ENCODE measurements at places on chromosomes 1 and 21. TPM values are rescaled to one million over a fixed set of nuclear protein-coding genes. Genes with fewer than 3 reads are reported as not detected.

GRCh38 chr1:153387001-153387400 lies 3.9 kb downstream of the S100A8 start:
- no peak overlapping the region for H3K27ac ChIP-seq
- H3K36me3 ChIP-seq: no peaks in the 10 kb centered on the region
- no peaks in the 10 kb centered on the region for H3K27me3 ChIP-seq
- peaks cover 8% of the 10 kb centered on the region for H3K4me1 ChIP-seq

- H3K36me3 ChIP-seq: peaks cover 19% of the 10 kb centered on the region
- peak overlapping the region; percentile 34 for H3K4me3 ChIP-seq
- H3K27ac ChIP-seq: peak overlapping the region; percentile 36
- H3K4me1 ChIP-seq: peaks cover 22% of the 10 kb centered on the region
Observed at GRCh38 chr1:941588-942383, 17.3 kb downstream of the NOC2L start.

GRCh38 chr1:150981805-150982712 lies at the start of gene ANXA9:
Gene ANXA9 (plus strand): TSS chr1:150982292. CDS start chr1:150983106, 814 bp downstream.
- DNase-seq: no peak
- H3K4me1 ChIP-seq: peaks cover 31% of the 10 kb centered on the region
- no peak within 1 kb of the TSS for H3K4me3 ChIP-seq
- no peaks in the 10 kb centered on the region for H3K36me3 ChIP-seq

GRCh38 chr1:224929335-224930237 lies at the start of gene DNAH14:
Gene DNAH14 (plus strand): TSS chr1:224929675. CDS start chr1:224952703, 23,028 bp downstream.
- peak; percentile 96 for DNase-seq
- peak within 1 kb of the TSS; percentile 79 for H3K27ac ChIP-seq
- no peaks in the 10 kb centered on the region for H3K27me3 ChIP-seq
- no peaks in the 10 kb centered on the region for H3K36me3 ChIP-seq
- peak within 1 kb of the TSS; percentile 57 for H3K4me3 ChIP-seq
- H3K4me1 ChIP-seq: no peaks in the 10 kb centered on the region

DNA sequence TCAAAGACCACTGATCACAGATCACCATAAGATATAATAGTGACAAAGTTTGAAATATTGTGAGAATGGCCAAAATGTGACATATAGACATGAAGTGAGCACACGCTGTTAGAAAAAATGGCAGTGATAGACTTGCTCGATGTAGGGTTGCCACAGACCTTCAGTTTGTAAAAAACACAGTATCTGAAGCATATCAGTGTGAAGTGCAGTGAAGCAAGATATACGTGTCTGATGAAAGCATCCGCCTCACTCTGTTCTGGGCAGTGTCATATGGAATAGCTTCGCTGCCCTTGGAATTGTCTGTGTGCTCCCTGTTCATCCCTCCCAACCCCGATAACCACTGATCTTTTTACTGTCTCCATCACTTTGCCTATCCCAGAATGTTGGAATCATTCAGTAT lies 50.7 kb downstream of the GALNT2 start:
- no peak overlapping the region for H3K4me3 ChIP-seq
- H3K27me3 ChIP-seq: no peaks in the 10 kb centered on the region
- H3K27ac ChIP-seq: no peak overlapping the region
- no peaks in the 10 kb centered on the region for H3K36me3 ChIP-seq
- H3K4me1 ChIP-seq: peaks cover 10% of the 10 kb centered on the region

GRCh38 chr1:66542811-66543767 lies 9.1 kb downstream of the SGIP1 start:
- no peaks in the 10 kb centered on the region for H3K27me3 ChIP-seq
- no peaks in the 10 kb centered on the region for H3K36me3 ChIP-seq
- H3K4me3 ChIP-seq: no peak overlapping the region
- peaks cover 6% of the 10 kb centered on the region for H3K4me1 ChIP-seq

- H3K27me3 ChIP-seq: no peaks in the 10 kb centered on the region
- H3K27ac ChIP-seq: no peak overlapping the region
- peak; percentile 79 for DNase-seq
- no peaks in the 10 kb centered on the region for H3K4me1 ChIP-seq
Observed at GRCh38 chr1:204258213-204259115, 44.7 kb upstream of the GOLT1A start.

DNA sequence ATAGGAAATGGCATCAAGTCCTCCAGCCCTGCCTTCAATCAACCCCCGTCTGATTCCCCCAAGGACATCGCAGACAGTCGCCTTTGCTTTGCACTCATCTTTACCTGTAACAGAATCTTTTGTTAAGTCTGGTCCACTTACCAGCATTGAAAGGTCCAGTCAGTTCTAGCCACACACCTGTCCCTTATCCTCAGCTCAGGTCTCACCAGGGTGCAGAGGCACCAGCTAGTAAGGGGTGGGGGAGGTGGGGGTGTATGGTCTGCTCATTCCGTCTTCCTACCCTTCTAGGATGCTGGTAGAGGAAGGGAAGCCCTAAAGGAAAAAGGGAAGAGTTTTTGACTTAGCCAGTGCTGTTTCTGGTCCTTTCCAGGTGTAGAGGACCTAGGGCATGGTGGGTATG lies 427.7 kb downstream of the MATN1 start:
- H3K36me3 ChIP-seq: no peaks in the 10 kb centered on the region
- no peak overlapping the region for H3K4me3 ChIP-seq
- H3K4me1 ChIP-seq: no peaks in the 10 kb centered on the region
- DNase-seq: no peak
- no peak overlapping the region for H3K27ac ChIP-seq
- H3K27me3 ChIP-seq: peaks cover 32% of the 10 kb centered on the region

DNA sequence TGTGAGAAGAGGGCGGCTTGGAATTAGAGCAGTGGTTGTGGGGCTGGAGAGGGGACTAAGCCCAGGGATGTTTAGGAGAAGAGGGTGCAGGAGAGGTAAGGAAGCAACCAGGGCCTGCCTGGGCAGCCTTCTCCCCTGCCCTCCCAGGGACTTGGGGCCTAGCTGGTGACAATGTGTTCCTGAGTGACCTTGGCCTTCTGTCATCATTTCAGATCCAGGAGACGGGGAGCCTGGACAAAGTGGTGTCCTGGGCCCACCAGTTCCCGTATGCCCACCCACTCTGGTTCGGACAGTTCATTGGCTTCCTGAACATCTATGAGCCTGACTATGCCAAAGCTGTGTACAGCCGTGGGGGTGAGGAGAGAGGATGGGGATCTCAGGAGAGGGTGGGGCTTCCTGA lies 11.8 kb downstream of the CYP4B1 start:
- peaks cover 9% of the 10 kb centered on the region for H3K36me3 ChIP-seq
- H3K4me1 ChIP-seq: peaks cover 25% of the 10 kb centered on the region
- no peak for DNase-seq
- no peaks in the 10 kb centered on the region for H3K27me3 ChIP-seq
- H3K27ac ChIP-seq: no peak overlapping the region

GRCh38 chr21:32592929-32593502 lies 7.7 kb upstream of the TCP10L start:
- no peaks in the 10 kb centered on the region for H3K36me3 ChIP-seq
- no peak for DNase-seq
- H3K4me1 ChIP-seq: no peaks in the 10 kb centered on the region
- H3K27ac ChIP-seq: no peak overlapping the region
- no peaks in the 10 kb centered on the region for H3K27me3 ChIP-seq

GRCh38 chr1:2049718-2050431 lies at the start of gene PRKCZ:
Gene PRKCZ (plus strand): TSS chr1:2050411. CDS start chr1:2050631, 220 bp downstream.
- peak within 1 kb of the TSS; percentile 63 for H3K4me3 ChIP-seq
- no peaks in the 10 kb centered on the region for H3K36me3 ChIP-seq
- peak within 1 kb of the TSS; percentile 84 for H3K27ac ChIP-seq

- no peaks in the 10 kb centered on the region for H3K27me3 ChIP-seq
- DNase-seq: no peak
- H3K36me3 ChIP-seq: peaks cover 8% of the 10 kb centered on the region
- H3K4me1 ChIP-seq: no peaks in the 10 kb centered on the region
- H3K27ac ChIP-seq: no peak overlapping the region
- H3K4me3 ChIP-seq: no peak overlapping the region
Observed at GRCh38 chr1:43617011-43617410, 32.9 kb upstream of the KDM4A start.

- no peaks in the 10 kb centered on the region for H3K4me1 ChIP-seq
- no peak overlapping the region for H3K27ac ChIP-seq
- no peaks in the 10 kb centered on the region for H3K36me3 ChIP-seq
- H3K27me3 ChIP-seq: no peaks in the 10 kb centered on the region
Observed at GRCh38 chr1:59378621-59379370, 81.9 kb downstream of the FGGY start.

- no peak for DNase-seq
- H3K27me3 ChIP-seq: no peaks in the 10 kb centered on the region
- peak overlapping the region; percentile 68 for H3K27ac ChIP-seq
- no peak overlapping the region for H3K4me3 ChIP-seq
- H3K36me3 ChIP-seq: no peaks in the 10 kb centered on the region
Observed at GRCh38 chr1:245598524-245599305, 443.9 kb downstream of the KIF26B start.

- H3K4me3 ChIP-seq: no peak overlapping the region
- no peak overlapping the region for H3K27ac ChIP-seq
- H3K36me3 ChIP-seq: peaks cover 6% of the 10 kb centered on the region
- no peaks in the 10 kb centered on the region for H3K27me3 ChIP-seq
Observed at GRCh38 chr1:109490029-109490933, 3.6 kb upstream of the CYB561D1 start.

- H3K27ac ChIP-seq: no peak overlapping the region
- H3K27me3 ChIP-seq: peaks cover 8% of the 10 kb centered on the region
- no peak for DNase-seq
- no peaks in the 10 kb centered on the region for H3K4me1 ChIP-seq
- H3K4me3 ChIP-seq: no peak overlapping the region
- no peaks in the 10 kb centered on the region for H3K36me3 ChIP-seq
Observed at GRCh38 chr21:39714331-39714730, 30.7 kb upstream of the IGSF5 start.

DNA sequence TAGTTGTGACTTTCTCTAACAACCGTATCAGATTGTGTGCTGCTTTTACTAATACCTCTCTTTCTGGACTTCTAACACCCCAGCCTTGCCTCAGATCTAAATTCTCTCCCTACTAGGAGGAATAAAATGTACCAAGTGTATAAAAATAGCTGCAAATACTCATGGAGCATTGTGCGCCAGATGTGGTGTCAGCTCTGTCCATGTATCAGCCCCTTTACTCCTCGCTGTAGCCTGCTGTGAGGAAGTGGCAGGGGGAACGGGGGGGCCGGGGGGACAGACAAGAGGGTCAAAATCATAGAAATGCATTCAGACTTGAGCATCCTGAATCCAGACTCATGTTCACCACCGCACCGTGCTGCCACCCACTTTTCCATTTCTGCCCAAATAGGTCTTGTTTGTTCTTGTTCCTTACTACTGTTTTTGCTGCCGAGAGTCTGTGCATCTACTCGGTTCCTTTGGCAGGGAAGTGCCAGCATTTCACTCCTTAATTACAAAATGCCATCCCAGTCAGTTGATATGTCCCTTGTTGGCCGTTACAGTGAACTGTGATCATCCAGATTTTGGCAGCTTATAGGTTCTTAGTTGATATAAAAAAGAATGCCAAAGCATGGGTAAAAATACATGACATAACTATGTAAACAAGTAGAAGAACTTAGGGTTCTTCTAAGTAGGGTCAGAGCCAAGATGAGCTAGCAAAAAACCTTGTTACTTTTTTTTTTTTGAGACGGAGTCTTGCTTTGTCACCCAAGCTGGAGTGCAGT lies 76.4 kb downstream of the UBE4B start:
- H3K36me3 ChIP-seq: peaks cover 51% of the 10 kb centered on the region
- H3K27ac ChIP-seq: no peak overlapping the region
- DNase-seq: no peak
- no peaks in the 10 kb centered on the region for H3K4me1 ChIP-seq

DNA sequence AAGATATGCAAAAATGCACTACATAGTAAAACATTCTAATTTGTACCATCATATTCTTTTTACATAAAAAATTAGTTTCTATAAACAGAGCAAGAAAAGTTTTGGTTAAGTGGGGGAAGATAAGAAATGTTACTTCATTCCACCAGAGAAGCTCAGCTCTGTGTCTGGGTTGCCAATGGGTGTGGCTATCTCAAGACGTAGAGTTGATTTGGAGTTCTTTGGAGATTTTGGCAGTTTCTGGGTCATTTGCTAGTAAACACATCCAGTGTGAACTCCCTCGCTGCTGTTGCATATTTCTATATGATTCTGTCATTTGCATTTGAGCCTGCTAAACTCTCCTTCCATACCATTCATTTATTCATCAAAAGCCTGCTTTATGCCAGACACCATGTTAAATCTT lies 7.2 kb downstream of the RGL1 start:
- H3K4me1 ChIP-seq: peaks cover 69% of the 10 kb centered on the region
- peaks cover 7% of the 10 kb centered on the region for H3K36me3 ChIP-seq
- DNase-seq: no peak
- H3K4me3 ChIP-seq: no peak overlapping the region

DNA sequence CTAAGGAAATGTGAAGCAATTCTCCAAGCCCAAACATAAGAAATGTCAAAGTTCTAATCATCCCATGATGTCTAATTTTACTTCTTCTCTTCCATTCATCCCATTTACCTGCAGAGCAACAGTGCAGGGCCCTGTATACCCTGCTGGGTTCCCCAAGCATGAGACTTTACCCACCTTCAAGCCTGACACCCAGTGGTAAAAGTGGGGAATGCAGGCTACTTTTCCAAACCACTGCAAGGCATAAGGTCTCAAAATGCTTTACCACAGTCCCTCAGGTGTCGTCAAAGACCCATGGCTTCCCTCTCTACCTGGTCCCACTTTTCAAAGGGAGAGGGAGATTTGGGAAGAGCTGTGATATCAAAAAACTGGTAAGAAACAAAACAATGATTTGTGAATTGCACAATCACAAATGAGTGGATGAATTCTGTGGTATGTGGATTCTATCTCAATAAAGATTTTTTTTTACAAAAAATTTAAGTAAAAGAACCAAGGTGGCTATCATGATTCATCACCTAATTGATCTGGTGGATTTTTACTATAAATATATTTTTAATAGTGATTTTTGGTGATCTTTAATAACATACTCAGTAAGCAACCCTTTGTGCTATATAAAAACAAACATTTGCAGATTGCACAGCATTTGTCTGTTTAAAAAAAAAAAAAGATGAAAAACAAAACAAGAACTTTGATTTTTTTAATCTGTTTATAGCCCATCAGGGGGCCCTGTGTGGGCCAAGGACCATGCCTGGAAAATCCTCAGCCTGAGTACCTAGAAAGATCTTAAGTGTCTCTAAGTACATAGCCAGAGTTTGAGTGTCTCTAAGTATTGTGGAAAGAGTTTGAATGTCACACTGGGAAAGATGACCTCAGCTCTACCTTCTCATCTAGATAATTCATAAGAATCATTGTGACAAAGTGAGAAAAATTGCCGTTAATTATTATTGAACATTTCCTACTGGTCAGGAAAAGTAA lies 73.1 kb upstream of the GJB5 start:
- no peak overlapping the region for H3K27ac ChIP-seq
- no peaks in the 10 kb centered on the region for H3K4me1 ChIP-seq
- no peak overlapping the region for H3K4me3 ChIP-seq
- no peak for DNase-seq

- H3K27ac ChIP-seq: no peak overlapping the region
- no peak overlapping the region for H3K4me3 ChIP-seq
- no peak for DNase-seq
Observed at GRCh38 chr1:30903343-30904034, 5.1 kb downstream of the SDC3 start.

GRCh38 chr1:65792669-65793358 lies at the start of gene PDE4B:
Gene PDE4B (plus strand): TSS chr1:65792895.
- H3K27ac ChIP-seq: no peak within 1 kb of the TSS
- peak within 1 kb of the TSS; percentile 37 for H3K4me3 ChIP-seq
- peak; percentile 70 for DNase-seq
- peaks cover 3% of the 10 kb centered on the region for H3K4me1 ChIP-seq

TEX38 gene
- not detected for total RNA-seq

AVPR1B gene
- not detected for total RNA-seq

CDK18 gene
- total RNA-seq: 31.6 TPM

PANK4 gene
- total RNA-seq: 36.4 TPM

RHD gene
- total RNA-seq: not detected

LAMC2 gene
- 42.2 TPM for total RNA-seq

IFI44L gene
- 30.0 TPM for total RNA-seq

HMCN1 gene
- total RNA-seq: 45.4 TPM

BSND gene
- not detected for total RNA-seq

LCE3E gene
- not detected for total RNA-seq

SEC16B gene
- total RNA-seq: 2.2 TPM

RORC gene
- total RNA-seq: 16.4 TPM
